Hepatic stellate cell (primary cell): ENCODE measurements at places on chromosomes 5 and 9.

- no peak for DNase-seq
These were observed 8.0 kb upstream of the UBAC1 start for GRCh38 chr9:135969064-135969683.

GRCh38 chr5:1058988-1059883 lies 50.6 kb downstream of the NKD2 start:
- no peak for DNase-seq

DNA sequence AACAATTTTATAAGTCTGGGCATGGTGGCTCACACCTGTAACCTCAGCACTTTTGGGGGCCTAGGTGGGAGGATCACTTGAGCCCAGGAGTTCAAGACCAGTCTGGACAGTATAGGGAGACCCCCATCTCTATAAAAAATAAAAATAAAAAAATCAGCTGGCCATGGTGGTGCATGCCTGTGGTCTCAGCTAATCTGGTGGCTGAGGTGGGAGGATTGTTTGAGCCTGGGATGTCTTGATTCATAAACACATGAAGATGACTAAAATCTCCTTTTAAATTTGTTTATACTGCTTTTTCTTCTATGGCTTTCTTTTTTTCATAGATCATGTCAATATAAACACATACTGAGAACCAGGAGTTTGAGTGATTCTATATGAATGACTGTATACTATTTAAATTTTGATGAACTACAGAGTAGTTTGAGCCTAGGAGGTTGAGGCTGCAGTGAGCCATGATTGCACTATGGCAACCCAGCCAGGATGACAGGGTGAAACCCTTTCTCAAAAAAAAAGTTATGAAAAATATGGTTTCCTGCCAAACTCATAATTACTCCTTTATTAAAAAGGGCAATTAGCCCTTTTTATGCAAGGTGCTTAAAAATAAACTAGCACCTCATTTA lies 14.2 kb downstream of the RIC1 start:
- DNase-seq, result no peak

DNA sequence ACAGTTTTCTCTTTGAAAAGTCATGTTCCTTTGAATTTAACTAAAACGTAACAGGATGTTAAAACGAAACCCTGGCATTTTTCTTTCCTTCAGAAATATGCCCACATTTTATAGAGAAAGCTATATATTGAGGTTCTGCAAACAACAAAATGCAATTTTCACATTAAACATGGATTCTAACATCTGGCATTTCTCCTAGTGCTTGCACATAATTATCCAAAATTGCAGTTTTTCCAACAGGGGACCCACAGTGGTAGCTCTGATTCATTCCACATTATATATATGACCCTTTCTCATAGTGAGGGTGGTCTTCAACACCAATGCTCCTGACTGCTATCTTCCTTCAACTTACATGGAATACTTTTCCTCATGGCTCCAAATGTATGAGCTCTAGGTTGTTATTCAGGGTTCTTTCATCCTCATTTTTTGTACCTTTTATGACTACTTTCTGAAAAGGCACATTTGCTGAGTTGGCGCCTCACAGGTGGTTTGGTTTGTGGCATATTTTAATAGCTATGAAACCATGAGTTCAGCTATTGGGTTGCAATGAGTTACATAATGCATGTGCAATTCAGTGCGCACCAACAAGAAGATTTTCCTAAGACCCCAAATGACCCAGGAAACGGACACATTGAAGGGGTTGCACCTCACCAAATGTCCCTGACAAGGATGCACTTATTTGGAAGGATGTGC lies 551.7 kb downstream of the RAB3C start:
- DNase-seq, result no peak

DNA sequence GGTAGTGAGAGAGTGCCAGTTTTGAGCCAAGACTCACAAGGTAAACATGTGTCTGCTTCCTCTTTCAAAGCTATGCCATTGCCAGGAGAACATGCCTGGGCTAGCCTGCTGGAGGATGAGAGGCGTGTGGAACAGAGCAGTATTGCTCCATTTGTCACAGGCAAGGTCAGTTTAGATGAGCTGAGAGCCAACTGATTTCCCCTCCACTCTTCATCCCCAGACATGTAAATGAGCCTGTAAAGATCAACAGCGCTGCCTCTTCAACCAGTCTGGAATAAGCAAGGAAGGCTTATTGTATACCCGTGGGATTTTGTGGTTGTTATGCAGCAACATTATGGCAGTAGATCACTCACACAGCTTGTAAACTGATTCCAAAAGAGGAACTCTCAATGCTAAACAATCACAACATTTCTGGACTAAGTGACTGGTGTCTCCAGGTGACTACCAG lies 8.2 kb upstream of the GDNF start:
- no peak for DNase-seq

DNA sequence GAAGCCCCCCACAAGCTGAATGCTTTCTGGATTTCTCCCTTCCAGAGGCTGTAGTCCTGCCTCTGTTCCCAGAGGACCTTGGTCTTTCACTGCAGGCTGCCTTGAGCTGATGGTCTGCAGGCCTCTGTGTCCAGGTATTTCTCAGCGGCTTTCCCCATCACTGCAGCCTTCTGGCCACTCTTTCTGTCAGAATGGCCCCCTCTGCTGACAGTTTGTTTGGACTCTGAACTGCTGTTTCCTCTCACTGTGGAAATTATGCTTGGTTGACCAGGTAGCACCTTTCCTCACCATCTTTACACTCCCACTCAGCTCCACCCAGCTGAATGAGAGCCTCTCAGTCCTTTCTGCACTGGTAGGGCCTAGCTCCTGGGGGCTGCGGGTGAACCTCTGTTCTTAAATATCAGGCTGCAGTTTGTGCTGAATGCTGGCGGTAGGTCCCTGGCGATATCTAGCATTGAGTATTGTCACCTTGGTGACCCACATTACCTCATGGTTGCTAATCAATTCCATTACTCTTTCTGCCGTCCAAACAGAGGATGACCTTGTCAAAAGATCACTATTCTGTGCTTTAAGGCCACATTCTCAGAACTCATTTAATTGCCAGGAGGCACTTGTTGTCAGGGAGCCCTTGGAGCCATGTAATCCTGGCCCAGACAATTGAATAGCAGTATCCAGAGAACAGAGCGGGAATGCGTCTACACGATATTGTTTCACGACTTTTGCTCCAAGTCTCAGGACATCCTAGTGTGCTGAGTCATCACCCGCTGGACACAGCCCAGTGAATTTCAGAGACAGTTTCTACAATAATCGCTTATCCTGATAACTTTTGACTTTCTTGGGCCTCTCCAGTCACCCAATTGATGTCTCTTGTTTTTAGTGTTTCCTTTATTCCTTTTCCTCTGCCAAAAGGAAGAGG lies 230.2 kb downstream of the TENT4A start:
- no peak for DNase-seq
